Cortex of kidney (tissue), 1 donor: ENCODE measurements at places on chromosomes 1 and 21.

DNA sequence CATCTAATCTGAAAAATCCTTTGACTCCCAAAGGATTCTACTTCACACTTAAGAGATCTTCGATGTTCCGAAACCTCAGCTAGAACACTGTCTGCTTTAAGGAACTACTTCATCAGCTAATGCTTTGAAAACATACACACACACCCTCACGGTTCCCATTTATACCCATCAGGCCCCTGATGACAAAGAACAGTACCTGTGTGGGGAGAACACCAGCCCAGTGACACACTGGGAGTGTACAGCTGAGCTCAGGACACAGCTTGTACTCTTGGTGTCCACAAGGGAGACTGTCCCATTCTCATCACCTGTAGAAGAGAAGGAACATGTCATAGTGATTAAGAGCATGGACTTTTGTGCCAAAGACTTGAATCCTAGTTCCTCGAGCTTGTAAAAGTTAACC, 6.6 kb downstream of the WDR77 start:
- DNase-seq: no peak

DNA sequence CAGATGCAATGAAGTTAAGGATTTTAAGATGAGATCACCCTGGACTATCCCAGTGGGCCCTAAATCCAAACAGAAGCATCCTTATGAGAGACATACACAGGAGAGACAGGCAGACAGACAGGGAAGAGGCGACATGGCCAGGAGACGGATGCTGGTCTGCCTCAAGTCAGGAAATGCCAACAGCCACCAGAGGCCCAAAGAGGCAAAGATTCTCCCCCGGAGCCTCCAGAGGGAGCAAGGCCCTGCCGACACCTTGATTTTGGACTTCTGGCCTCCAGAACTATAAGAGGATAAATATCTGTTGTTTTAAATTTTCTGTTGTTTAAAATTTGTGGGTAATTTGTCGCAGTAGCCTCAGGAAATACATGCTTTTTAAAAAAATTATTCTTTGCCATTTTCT, 116.4 kb downstream of the GLIS1 start:
- DNase-seq: no peak

GRCh38 chr1:51957618-51958017, 32.9 kb downstream of the RAB3B start:
- no peak for DNase-seq

DNA sequence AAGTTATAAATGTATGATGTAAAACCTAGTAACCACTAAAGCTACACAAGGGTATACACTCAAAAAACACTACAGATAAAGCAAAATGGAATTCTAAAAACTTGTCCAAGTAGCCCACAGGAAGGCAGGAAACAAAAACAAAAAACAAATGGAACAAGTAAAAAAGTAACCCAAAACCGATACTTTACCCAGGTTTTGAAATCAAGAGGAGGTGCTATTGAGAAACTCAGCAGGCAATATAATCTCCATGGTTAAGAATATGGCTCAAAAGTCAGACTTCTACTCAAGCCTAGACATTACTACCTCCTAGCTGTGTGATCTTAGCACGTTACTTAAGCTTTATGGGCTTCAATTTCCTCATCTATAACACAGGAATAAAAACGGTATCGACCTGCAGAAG, 13.3 kb downstream of the RBBP5 start:
- no peak for DNase-seq

GRCh38 chr1:43349594-43350306, 9.0 kb upstream of the CDC20 start:
- no peak for DNase-seq

DNA sequence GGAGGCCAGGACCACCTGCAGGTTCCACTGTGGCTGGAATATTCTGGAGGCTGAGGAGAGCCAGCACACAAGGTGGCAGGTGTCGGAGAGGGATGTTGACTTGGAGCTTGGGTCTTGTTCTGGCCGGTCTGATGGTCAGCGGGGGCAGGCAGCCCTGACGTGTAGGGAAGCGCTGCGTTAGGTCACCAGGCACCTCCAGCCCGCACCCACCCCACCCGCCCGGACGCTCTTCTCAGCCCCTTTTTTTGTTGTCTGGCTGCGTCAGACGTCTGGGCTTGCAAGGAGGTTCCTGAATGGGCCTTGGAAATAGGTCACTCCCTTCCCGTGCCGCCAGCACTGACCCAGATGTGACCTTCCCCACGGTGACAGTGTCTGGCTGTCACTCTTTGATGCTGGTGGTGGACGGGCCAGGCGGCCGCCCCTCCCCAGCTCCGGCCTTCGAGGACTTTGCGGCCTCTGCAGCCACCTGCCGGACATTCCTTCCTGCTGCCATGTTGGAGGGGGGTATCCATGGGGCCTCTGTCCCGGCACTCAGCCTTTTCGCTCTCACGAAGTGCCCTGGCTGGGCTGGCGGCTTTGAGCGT, 30.1 kb downstream of the SPSB1 start:
- DNase-seq: no peak

GRCh38 chr1:169867012-169867675, 26.6 kb downstream of the SCYL3 start:
- DNase-seq: no peak

GRCh38 chr1:156001662-156002171, 19.0 kb downstream of the SSR2 start:
- no peak for DNase-seq

DNA sequence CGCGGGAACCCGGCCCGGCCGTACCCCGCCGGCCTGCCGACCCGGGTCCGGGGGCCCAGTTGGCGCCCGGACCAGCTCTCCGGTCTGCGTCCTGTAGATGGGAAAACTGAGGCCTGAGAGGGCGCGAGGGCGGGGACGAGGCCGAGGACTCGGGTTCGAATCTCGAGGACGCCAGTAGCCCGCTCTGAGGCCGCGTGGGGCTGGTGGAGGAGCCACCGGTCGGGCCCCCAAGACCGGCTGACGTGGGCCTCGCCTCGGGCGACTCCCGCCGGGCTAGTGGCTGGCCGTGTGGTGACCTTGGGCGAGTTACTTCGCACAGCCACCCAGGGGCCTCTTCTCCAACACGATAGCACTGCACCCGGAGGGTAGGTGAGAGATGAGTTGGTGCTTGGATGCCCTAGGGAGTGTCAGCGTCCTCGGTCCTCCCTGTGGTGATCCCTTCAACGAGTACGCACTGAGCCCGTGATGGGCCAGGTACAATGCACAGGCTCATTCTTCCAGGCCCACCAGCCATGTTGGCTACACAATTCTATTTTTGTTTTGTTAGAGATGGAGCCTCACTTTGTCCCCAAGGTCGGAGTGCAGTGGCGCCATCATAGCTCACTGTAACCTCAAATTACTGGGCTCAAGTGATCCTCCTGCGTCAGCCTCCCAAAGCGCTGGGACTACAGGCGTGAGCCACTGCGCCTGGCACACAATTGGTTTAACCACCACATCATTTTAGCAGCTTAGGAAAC, 404 bp upstream of the SCMH1 start:
- no peak for DNase-seq

- no peak for DNase-seq
These were observed 95.9 kb upstream of the KIF26B start for GRCh38 chr1:245058882-245059281.

- no peak for DNase-seq
These were observed 1244.8 kb upstream of the TMPRSS15 start for GRCh38 chr21:19648391-19648790.

- no peak for DNase-seq
These were observed 42.6 kb upstream of the ADGRL2 start for GRCh38 chr1:81758181-81758580.

DNA sequence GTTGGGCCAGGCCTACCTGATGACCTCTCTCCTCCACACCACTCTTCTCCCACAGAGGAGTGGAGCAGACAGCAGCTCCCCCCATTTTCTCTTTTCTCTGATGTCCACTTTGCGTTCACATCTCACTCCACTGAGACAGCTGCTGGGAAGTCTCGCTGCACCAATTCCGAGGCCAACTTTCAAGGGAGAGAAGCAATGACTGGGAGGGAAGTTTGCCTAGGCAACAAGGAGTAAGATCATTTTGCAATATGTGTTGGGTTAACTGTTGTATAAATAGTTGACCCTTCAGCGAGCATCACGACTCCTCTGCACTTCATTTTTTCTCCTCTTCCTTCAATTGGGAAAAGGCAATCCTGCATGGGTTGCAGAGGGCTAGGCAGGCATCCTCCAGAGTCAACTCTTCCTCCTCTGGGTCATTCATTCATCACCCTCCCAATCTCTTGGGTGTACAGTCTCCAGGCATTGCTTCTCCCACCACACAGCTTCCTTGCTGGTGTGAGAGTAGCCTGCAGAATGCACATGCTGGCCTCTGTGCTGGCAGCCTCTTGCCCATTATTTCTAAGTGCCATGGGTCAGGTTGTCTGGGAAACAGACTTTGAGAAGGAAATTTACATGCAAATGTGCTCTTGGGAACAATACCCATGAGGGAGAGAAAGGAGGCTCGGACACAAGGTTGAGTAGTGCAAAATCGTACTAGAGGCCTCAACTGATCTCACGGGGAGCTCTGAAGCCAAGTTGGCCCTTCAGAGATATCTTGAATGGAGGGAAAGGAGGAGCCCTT, 75.8 kb upstream of the BCAR3 start:
- DNase-seq: no peak

GRCh38 chr1:160251687-160252526, 10.4 kb downstream of the DCAF8 start:
- DNase-seq: no peak

- no peak for DNase-seq
These were observed 2.3 kb upstream of the BCAN start for GRCh38 chr1:156639601-156640101.

DNA sequence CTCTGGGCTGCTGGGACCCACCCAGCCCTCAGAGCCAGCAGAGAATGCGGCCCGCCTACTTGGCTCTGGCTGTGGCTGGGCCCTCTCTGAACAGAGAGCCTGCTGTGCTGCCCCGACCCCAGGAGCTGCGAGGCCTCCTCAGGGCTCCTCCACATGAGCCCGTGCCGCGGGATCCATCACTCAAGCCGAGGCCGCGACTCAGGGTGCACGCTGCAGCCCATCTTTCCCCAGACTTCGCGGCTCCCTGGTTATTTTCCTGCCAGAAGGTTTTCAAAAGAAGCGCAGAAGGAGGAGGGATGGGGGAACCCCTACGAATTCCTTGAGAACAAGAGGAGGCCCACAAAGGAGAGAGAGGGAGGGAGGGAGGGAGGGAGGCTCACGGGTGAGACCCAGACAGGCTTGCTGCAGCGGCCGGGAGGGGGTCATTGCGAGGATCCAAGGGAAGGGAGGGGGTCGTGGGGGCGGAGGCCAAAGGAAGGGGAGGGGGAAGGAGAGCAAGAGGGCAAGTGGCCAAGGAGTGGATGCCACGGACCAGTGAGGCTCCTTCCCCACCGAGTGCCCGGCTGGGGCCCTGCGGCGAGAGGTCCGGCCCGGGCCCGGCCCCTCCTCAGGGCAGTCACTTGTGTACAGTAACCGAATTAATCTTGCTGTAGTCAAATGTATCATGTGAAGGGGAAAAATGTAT, 146.8 kb downstream of the CASZ1 start:
- DNase-seq: no peak

- no peak for DNase-seq
These were observed 524.5 kb downstream of the MATN1 start for GRCh38 chr1:30198795-30199403.

DNA sequence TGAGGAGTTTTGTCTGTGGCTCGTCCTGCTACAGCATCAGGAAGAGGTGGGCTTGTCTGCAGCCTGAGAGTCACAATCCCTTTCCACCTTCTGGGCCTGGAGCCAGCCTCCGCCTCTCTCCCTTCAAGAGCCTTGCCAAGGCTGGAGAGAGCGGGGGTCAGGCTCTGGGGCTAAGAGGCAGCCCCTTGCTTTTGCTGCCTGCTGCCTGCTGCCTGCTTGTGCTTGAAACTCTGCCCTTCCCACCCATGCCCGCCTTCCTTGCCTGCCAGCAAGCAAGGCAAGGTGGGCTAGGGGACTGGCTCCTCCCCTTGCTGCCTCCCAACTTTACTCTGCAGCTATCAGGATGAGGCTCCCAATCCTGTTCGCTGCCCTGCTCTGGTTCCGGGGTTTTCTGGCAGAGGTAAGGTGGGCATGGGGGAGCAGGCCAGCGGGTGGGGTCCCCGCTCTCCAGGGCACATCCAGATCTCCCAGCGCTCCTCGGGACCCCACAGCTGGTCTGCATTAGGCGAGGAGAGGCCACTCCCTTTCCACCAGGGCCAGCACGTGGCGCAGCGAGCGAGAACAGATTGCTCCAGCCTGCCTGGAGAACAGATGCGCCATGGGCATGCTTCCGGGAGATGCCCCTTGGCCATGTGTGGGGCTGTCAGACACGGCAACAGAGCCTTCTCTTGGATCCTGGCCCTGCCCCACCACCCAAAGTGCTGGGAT, 7.5 kb upstream of the PTPN7 start:
- no peak for DNase-seq

GRCh38 chr1:192581131-192581927, 5.8 kb downstream of the RGS1 start:
- no peak for DNase-seq

GRCh38 chr1:18534810-18535205, 54.1 kb downstream of the KLHDC7A start:
- DNase-seq: no peak

GRCh38 chr21:28615276-28615675, 377.4 kb downstream of the LTN1 start:
- DNase-seq: no peak
